ENCODE measurements at places on chromosomes 3 and 15. TPM values are rescaled to one million over a fixed set of nuclear protein-coding genes. Genes with fewer than 3 reads are reported as not detected.

DNA sequence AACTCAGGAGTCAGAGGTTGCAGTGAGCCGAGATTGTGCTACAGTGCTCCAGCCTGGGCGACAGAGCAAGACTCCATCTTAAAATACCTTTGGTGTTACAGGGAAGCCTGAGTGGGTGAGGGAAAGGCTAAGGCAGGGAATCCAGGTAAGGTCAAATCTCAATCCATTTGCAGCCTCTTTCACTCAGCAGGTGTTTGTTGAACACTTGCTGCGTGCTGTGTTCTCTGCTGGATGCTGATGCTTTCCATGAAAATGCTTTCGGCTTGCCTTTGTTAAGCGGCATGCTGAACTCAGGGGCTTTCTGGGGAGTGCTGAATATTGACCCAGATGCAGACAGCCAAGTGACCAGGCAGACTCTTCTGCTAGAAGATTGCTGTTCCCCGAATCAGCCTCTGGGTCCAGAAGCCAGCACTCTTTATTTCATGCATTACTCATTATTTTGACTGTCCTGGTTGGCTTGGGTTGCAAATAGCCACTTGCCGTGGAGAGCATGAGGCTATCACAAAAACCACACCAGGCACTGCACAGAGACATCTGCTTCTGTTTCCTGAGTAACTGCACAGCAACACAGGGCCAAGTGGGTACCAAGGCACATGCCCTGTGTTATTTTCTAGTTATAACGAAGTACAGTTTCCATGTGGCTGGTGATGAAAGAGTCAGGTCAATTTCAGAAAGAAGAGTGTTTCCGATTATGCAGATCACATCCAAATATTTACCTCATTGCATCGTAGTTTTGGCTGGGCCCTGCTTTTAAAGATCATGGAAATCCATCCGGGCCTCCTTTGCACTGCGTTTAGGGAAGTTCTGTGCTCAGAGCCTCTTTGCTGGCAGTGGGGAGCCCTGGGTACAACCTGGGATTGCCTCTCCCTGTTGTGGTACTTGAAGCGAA, 88.6 kb downstream of the THSD4 start:
- H3K27ac ChIP-seq: no peak overlapping the region
- H3K4me1 ChIP-seq: no peaks in the 10 kb centered on the region
- no peaks in the 10 kb centered on the region for H3K36me3 ChIP-seq
- no peaks in the 10 kb centered on the region for H3K27me3 ChIP-seq
- no peak overlapping the region for H3K4me3 ChIP-seq

DNA sequence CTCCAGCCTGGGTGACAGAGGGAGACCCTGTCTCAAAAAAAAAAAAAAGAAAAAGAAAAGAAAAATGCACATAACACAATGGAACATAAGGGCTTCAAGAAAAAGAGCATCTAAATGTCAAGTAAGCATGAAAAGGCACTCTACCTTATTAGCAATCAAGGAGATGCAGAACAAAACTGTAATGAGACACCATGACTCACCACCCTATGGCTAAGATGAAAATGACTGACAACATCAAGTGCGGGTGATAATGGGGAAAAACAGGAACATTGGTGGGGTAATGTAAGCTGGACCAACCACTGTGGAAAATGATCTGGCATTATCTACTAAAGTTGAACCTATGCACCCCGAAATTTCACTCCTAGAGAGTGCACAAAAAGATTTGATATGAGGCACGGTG, 19.6 kb upstream of the NSMCE3 start:
- DNase-seq: no peak
- H3K36me3 ChIP-seq: no peaks in the 10 kb centered on the region
- H3K4me3 ChIP-seq: no peak overlapping the region
- H3K4me1 ChIP-seq: no peaks in the 10 kb centered on the region
- no peaks in the 10 kb centered on the region for H3K27me3 ChIP-seq

- peaks cover 50% of the 10 kb centered on the region for H3K4me1 ChIP-seq
- no peaks in the 10 kb centered on the region for H3K36me3 ChIP-seq
- peak; percentile 73 for DNase-seq
- H3K4me3 ChIP-seq: no peak overlapping the region
Observed at GRCh38 chr3:124592658-124593441, 137.4 kb upstream of the UMPS start.

GRCh38 chr3:51396401-51396800, 5.3 kb downstream of the RBM15B start:
- DNase-seq: no peak

- no peak overlapping the region for H3K4me3 ChIP-seq
- H3K27ac ChIP-seq: no peak overlapping the region
- H3K4me1 ChIP-seq: no peaks in the 10 kb centered on the region
- no peaks in the 10 kb centered on the region for H3K36me3 ChIP-seq
- H3K27me3 ChIP-seq: no peaks in the 10 kb centered on the region
- DNase-seq: no peak
Observed at GRCh38 chr15:80171787-80172186, 19.0 kb downstream of the FAH start.

DNA sequence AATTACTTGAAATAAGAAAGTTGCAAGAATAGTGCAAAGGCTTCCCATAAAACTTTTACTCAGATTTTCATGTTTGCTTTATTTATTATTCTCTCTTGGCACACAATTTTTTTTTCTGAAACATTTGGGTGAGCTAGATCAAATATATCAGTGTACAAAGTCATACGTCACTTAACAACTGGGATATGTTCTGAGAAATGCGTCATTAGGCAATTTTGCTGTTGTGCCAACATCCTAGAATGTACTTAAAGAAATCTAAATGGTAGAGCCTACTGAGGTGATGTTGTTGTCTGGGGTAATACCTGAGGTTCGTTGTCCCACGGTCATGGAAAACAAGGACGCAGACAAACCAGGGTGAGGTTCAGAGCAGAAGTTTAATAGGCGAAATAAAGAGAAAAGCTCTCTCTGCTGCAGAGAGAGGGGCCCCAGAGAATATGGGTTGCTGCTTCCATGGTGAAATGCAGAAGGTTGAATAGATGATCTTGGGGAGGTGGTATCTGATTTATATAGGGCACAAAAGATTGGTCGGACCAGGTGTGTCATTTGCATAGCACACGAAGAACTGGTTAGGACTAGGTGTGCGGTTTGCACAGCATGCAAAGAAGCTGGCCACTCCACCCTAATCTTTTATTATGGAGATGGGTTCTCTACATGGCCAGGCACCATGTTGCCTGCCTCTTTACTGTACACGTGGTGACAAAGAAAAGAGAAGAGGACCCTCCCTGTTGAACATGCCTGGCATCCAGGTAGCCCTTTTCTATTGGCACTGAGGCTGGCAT, 8.8 kb upstream of the GRAMD1C start:
- H3K27ac ChIP-seq: no peak overlapping the region
- no peaks in the 10 kb centered on the region for H3K36me3 ChIP-seq
- DNase-seq: no peak

DNA sequence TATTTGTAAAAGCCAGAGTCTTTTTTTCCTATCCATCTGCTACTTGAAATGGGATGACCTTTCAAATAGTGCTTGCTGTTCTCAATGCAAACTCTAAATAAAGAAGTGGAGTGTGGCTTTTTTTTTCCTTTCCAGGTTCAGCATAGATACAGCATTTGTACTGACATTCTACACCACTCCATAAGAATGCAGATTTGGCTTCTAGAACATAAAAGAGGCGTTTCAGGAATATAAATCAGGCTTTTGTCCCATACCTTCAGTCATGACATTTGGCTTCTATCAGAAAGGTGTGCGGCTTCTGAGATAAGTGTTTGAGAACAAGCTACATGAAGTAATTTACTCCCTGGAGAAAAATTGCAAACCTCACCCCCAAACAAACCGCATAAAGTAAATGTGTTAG, 553.1 kb downstream of the FHIT start:
- no peaks in the 10 kb centered on the region for H3K27me3 ChIP-seq
- H3K27ac ChIP-seq: no peak overlapping the region
- DNase-seq: no peak

TF gene
- total RNA-seq: 2.2 TPM

SCAMP5 gene
- 37.7 TPM for total RNA-seq

SERPINI1 gene
- total RNA-seq: 12.1 TPM

ASB14 gene
- total RNA-seq: not detected

SPTSSB gene
- total RNA-seq: 0.23 TPM

DUOXA2 gene
- not detected for total RNA-seq

PXYLP1 gene
- total RNA-seq: 8.8 TPM
